ENCODE measurements at places on chromosomes 11 and 22. TPM values are rescaled to one million over a fixed set of nuclear protein-coding genes. Genes with fewer than 3 reads are reported as not detected.
A peak's percentile ranks its signal among the peaks of the same experiment; 100 is the strongest.

DNA sequence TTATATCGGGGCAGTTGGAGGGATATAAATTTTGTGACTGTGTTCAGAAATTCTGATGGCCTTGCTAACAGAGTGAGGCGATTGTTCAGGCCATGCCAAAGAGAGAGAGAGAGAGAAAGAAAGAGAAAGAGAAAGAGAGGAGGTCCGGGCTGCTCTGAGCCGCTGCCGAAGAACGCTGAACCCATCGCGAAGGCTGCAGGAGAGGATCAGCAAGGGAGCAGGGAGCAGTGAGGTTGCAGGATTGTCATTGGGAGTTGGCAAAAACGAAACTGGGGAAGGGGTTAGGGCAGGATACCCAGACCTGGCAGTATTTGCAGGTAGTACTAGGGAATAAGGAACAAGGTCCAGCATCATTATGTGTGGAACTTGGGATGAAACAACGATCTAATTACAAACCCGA is 537.1 kb downstream of the INSC start:
- H3K27me3 ChIP-seq: no peaks in the 10 kb centered on the region
- peak overlapping the region; percentile 11 for H3K27ac ChIP-seq
- H3K4me1 ChIP-seq: peaks cover 20% of the 10 kb centered on the region
- no peaks in the 10 kb centered on the region for H3K36me3 ChIP-seq

The HIRA gene
- 12.3 TPM for total RNA-seq

The P2RY2 gene
- 43.4 TPM for total RNA-seq

The PPP1R14B gene
- total RNA-seq: 395 TPM

GRCh38 chr22:17086296-17086695 is 1.5 kb downstream of the IL17RA start:
- no peaks in the 10 kb centered on the region for H3K36me3 ChIP-seq
- peaks cover 11% of the 10 kb centered on the region for H3K27me3 ChIP-seq
- H3K4me3 ChIP-seq: peak overlapping the region; percentile 82
- no peak for DNase-seq
- no peak overlapping the region for H3K27ac ChIP-seq
- H3K4me1 ChIP-seq: no peaks in the 10 kb centered on the region

The PGM2L1 gene
- 10.6 TPM for total RNA-seq

DNA sequence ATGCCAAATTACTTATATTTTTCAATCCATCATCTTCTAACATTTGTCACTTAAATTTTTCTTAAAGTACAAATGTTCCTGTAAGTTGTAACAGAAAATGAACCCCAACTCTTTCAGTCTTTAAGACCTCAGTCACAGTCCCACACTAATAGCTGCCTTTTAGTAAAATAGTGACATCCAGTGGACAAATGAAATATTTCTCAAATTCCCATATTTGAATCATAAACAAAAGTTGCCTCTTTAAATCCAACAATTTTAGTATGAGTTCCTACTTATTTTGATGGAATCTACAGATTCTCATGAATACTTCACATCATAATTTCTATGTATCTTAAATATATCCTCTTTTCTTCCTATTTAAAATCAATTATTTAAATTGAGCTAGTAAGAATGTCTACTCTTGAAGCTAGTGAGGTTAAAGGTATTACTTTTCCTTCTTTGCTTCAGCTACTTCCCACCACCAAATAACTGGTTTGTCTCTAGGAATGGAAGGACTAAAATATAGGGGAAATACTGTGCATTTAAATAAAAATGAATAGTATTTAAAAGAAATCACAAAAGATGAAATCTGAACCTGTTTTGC is 9.2 kb downstream of the LIN7C start:
- no peaks in the 10 kb centered on the region for H3K27me3 ChIP-seq
- H3K27ac ChIP-seq: no peak overlapping the region
- peaks cover 66% of the 10 kb centered on the region for H3K36me3 ChIP-seq
- peaks cover 31% of the 10 kb centered on the region for H3K4me1 ChIP-seq

DNA sequence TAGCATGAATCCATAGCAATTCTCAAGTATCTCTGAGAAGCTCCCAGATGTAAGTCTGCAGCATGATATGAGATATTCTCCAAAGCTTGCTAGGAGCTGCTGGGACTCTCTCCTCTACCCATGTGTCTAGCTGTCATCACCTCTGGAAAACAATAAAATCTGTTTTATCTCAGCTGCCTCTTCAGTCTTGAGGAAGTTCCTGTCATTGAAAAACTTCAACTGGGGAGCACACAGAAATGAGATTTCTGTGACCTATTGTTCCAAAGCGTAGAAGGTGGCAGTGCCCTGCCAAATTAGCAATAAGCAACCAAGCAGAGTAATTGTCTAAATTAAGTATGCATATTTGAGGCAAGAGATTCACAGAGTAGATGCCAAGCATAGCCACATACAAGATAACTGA is 1380.6 kb upstream of the RAG2 start:
- H3K4me1 ChIP-seq: no peaks in the 10 kb centered on the region
- DNase-seq: no peak
- no peaks in the 10 kb centered on the region for H3K36me3 ChIP-seq
- no peak overlapping the region for H3K4me3 ChIP-seq
- no peaks in the 10 kb centered on the region for H3K27me3 ChIP-seq

GRCh38 chr11:43972366-43972765 is 29.9 kb downstream of the C11orf96 start:
- H3K4me3 ChIP-seq: no peak overlapping the region
- H3K27me3 ChIP-seq: no peaks in the 10 kb centered on the region
- no peaks in the 10 kb centered on the region for H3K4me1 ChIP-seq
- no peaks in the 10 kb centered on the region for H3K36me3 ChIP-seq
- H3K27ac ChIP-seq: no peak overlapping the region
- DNase-seq: no peak

- peak overlapping the region; percentile 83 for H3K4me3 ChIP-seq
- H3K4me1 ChIP-seq: peaks cover 26% of the 10 kb centered on the region
- H3K27me3 ChIP-seq: no peaks in the 10 kb centered on the region
- no peak for DNase-seq
- H3K36me3 ChIP-seq: no peaks in the 10 kb centered on the region
Observed at GRCh38 chr11:47216121-47216798, 1.5 kb downstream of the DDB2 start.

The IL17REL gene
- not detected for total RNA-seq

The OR8B2 gene
- total RNA-seq: not detected

The SYT12 gene
- not detected for total RNA-seq

DNA sequence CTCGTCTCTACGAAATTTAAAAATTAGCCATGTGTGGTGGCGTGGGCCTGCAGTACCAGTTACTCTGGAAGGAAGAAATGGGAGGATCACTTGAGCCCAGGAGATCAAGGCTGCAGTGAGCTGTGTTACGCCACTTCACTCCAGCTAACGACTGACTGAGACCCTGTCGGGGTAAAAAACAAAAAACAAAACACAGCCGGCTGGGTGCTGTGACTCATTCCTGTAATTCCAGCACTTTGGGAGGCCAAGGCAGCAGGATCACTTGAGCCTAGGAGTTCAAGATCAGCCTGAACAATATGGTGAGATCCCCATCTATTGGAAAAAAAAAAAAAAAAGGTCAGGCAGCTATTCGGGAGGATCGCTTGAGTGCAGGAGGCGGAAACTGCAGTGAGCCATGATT is 2.4 kb downstream of the PAFAH1B2 start:
- H3K4me1 ChIP-seq: peaks cover 42% of the 10 kb centered on the region
- H3K36me3 ChIP-seq: no peaks in the 10 kb centered on the region
- no peaks in the 10 kb centered on the region for H3K27me3 ChIP-seq

The TMPRSS5 gene
- total RNA-seq: 0.47 TPM

- H3K4me1 ChIP-seq: no peaks in the 10 kb centered on the region
- no peak overlapping the region for H3K4me3 ChIP-seq
Observed at GRCh38 chr11:44003736-44004451, 43.9 kb upstream of the ACCSL start.

The KCNK4 gene
- total RNA-seq: not detected

DNA sequence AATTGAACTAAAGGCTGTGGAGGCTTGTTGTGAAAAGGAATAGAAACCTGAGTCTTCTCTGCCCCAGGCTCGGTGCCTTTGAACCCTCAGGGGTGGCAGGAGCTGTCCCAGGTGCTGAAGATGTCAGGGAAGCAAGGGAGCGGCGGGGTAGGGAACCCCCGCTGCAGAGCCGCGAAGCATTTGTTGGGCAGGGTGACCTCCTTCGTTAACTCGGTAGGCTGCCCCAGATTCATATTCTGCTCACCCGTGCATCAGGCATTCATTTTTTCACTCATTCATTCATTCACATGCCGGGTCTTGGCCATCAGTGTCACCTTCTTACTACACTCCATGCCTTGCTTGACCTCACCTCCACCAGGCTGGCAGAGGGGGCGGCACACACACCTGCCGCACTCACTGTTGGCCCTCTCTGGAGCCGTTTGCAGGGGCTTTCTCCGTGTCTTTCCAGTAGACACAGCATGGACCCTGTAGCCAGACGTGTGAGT is 618.9 kb downstream of the BRD1 start:
- no peak for DNase-seq
- no peaks in the 10 kb centered on the region for H3K36me3 ChIP-seq
- H3K4me3 ChIP-seq: no peak overlapping the region
- H3K4me1 ChIP-seq: no peaks in the 10 kb centered on the region

DNA sequence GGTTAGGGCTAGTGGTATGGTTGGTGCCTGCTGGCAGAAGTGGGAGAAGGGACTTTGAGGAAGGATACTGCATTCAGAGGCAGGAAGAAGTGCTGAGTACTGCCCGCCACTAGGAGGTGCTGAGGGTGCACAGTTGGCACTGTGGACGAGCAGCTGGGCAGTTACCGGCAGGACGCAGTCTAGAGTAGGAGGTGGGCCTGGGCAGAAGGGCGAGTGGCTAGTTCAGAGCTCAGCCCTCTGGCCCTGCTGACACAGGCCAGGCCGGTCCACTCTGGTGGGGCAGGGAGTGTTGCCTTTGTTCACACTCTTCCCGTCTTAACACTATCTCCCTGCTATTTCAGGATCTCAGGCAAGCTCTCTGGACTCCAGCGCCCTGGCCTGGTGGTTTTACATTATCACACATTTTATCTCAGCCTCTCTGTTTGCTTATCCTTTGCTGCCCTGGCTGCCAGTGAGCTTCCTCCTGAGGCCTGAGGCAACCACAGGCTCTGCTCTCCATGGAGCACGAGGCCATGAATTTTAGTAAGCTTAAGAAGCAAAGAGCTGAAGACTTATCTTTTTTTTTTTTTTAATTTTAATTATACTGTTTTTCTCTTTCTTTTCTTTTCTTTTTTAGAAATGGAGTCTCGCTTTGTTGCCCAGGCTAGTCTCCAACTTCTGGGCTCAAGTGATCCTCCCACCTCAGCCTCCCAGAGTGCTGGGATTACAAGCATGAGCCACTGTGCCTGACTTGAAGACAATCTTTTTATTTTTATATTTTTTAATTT is 26.9 kb downstream of the SNAP29 start:
- peaks cover 93% of the 10 kb centered on the region for H3K36me3 ChIP-seq
- H3K27ac ChIP-seq: peak overlapping the region; percentile 54
- no peaks in the 10 kb centered on the region for H3K4me1 ChIP-seq

DNA sequence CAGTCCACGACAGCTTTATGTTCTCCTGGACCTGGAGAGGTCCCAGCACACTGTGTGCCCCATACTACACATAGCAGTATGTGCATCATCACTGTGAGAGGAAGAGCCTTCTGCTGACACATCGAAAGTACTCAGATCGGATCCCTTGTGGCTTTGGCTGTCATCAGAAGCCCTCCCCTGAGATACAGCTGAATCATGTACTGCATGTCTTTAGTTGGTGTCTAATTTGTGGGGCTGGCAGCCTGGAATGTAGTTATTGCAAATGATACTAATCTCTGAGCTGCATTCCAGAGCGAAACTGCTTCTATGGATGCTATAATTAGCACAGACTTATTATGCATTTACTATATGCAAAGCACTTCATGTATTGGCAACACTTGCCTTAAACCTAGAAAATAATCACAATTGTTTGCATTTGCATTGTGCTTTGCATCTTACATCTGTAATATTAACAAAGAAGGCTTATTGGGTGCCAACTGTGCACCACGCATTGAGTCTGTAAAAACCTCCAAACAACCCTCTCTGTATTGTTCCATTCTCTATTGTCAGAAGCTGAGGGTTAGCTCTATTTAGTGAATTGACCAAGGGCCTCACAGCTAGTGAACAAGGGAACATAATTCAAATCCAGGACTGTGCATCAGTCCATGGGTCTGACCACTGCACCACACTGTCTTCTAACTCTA is 89.2 kb upstream of the CRTAM start:
- H3K4me1 ChIP-seq: no peaks in the 10 kb centered on the region
- H3K36me3 ChIP-seq: no peaks in the 10 kb centered on the region
- DNase-seq: no peak

DNA sequence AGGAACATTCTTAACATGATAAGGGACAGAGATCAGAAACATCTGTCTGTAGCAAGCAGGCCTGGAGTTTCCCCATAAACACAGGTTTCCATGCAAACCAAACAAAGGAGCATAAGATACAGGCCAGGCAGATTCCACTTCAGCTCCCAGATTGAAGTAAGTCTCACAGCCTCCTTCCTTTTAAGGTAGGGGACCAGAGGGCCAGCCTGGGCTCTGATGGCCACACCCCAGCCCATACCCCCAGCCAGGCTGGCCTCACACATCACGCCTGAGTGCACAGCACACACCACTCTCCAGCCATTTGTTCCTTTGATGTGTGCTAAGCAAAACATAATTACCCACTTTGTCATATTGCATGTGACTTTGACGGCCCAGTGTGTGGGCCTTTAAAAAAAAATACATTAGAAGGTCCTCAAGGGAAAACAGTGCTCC is 518.7 kb downstream of the NTM start:
- H3K4me1 ChIP-seq: no peaks in the 10 kb centered on the region
- no peak overlapping the region for H3K27ac ChIP-seq
- no peak overlapping the region for H3K4me3 ChIP-seq
- DNase-seq: no peak
- no peaks in the 10 kb centered on the region for H3K27me3 ChIP-seq
- no peaks in the 10 kb centered on the region for H3K36me3 ChIP-seq

GRCh38 chr11:14132312-14132711 is 169.8 kb downstream of the SPON1 start:
- DNase-seq: no peak
- H3K27me3 ChIP-seq: no peaks in the 10 kb centered on the region
- no peak overlapping the region for H3K27ac ChIP-seq

DNA sequence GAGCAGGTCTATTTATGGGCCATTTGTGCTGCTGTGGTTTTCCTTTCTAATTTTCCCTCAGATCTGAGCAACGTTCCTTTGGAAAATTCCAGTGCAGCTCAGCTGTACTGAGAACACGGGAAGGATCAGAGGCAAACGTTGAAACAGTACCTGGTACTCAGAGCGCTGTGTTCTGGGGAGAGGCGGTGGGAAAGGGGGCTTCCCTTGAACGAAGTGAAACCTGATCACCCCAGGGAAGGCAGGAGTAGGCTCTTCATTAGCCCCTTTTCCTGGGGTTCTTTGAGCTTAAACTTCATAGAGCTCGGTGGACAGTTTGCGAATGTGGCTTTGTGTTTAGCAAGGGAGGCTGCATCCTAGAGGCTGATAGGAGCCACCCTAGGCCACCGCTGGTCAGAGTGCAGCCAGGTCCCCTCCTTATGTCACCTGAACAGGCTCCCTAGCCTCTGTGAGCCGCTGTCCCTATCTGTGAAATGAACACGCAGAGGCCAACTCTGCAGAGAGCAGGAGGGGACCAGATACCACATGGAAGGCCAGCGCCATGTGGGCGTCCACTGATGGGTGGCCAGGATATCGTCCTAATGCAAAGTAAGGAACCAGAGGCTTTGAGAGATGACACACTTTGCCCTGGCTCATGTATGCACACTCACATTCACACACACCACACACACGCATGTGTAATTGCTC is 1464.8 kb downstream of the BRD1 start:
- H3K36me3 ChIP-seq: no peaks in the 10 kb centered on the region
- no peak overlapping the region for H3K27ac ChIP-seq
- H3K4me3 ChIP-seq: no peak overlapping the region
- no peaks in the 10 kb centered on the region for H3K27me3 ChIP-seq
- no peak for DNase-seq

GRCh38 chr22:48706934-48707762 is 1120.5 kb downstream of the BRD1 start:
- H3K4me3 ChIP-seq: no peak overlapping the region
- no peaks in the 10 kb centered on the region for H3K36me3 ChIP-seq
- H3K27ac ChIP-seq: no peak overlapping the region
- no peak for DNase-seq

Data from psoas muscle (tissue), 8 donors.